ENCODE measurements at places on chromosomes 13 and 19. TPM values are rescaled to one million over a fixed set of nuclear protein-coding genes. Genes with fewer than 3 reads are reported as not detected.

DNA sequence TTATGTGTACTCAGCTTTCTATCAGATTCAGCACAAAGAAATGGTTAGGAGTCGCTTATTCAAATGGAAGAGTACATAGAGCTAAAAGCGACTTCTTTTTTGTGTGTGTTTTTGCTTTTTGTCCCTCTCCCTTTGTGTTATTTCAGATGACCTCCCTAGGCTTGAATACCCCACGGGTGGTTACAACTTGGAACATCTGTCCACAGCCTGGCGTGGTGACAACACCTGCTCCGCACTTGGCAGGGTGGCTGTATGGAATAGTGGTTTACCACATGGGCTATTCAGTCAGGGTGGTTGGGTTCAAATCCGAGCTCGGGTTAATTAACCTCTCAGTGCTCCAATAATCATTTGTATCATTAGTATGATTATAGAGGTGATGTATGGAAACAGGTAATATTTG lies 151.6 kb upstream of the FREM2 start:
- peaks cover 6% of the 10 kb centered on the region for H3K4me1 ChIP-seq
- no peak for DNase-seq
- H3K27me3 ChIP-seq = no peaks in the 10 kb centered on the region
- no peak overlapping the region for H3K4me3 ChIP-seq
- H3K27ac ChIP-seq = no peak overlapping the region

The FPR1 gene
- not detected for total RNA-seq

The FPR3 gene
- total RNA-seq = not detected

GRCh38 chr19:7356899-7357627 lies 8.3 kb downstream of the ARHGEF18 start:
- H3K27ac ChIP-seq = no peak overlapping the region
- DNase-seq = no peak
- no peaks in the 10 kb centered on the region for H3K4me1 ChIP-seq
- no peaks in the 10 kb centered on the region for H3K36me3 ChIP-seq

- peak; percentile 17 for DNase-seq
- H3K27ac ChIP-seq = peak overlapping the region; percentile 72
- no peaks in the 10 kb centered on the region for H3K36me3 ChIP-seq
These were observed 80.5 kb upstream of the MBNL2 start for GRCh38 chr13:97141564-97142005.

Measured in progenitor cell of endocrine pancreas (in vitro differentiated cells).